ENCODE measurements at places on chromosomes 3 and 15.

DNA sequence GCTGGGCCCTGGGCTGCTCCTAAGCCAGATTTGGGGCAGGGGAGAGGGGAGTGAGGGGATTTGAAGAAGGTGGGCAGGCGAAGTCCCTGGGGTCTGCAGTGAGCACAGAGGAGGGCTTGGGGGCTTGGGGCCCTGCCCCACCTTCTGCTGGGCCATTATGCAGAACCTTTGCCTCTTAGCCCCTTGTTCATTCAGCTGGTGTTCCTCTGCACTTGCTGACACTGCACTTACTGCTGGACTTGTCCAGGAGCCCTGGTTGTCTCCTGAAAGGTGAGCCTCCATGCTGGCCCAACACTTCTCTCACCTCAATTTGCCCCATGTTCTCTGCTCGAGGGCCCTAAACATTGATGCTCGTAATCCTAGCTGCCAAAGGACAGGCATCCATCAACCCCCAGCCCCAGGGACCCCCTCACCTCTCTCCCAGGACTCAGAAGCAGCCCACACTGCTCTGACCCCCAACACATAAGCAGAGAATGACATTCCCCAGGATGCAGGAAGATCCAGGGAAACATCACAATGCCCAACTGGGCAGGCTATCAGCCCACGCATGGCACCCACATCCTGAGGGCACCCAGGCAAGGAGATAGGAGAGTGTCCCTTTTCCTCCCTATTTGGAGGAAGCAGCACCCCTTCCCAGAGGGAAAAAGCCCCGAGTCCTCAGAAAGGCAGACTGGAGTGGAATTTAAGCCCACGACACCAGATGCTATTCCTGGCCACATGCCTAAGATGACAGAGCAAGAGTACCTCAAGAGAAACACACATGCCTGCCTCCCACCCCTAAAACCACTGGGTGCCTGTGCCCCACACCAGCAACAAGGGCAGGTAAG lies 76.8 kb downstream of the ADCY5 start:
- DNase-seq = no peak

DNA sequence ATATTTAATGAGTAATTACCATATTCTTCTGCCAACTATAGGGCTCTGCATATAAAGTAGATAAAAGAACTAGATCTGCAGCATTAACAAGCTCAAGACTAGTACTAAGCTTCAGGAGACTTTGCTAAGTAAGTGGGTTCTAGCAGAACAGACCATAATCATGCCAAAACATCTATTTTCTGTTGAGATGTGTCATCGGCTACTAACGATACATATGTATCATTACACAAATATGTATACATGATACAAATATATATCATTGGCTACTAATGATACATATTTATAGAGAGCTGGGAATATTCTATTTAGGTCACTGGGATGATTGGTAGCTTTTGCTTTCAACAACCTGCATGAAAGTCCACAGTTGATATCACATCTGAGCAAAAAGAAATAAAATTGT lies 185.8 kb upstream of the DCBLD2 start:
- no peak for DNase-seq

DNA sequence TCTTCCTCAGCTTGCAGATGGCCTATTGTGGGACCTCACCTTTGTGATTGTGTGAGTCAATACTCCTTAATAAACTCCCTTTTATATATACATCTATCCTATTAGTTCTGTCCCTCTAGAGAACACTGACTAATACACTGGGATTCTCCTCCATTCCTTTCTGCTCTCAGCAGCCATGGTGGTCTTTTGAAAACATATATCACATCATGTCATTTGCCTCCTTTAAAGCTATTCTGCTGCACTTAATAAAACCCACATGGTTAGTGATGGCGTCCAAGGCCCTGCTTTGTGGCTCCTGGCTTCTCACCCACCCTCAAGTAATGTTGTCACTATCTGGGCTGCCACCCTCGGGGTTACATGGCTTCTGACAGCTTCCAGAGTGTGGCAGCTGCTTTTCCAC lies 169.5 kb downstream of the CADPS start:
- DNase-seq = no peak

GRCh38 chr3:8872261-8872660 lies 91.0 kb downstream of the RAD18 start:
- DNase-seq = no peak

GRCh38 chr15:77749998-77750540 lies 117.4 kb upstream of the LINGO1 start:
- DNase-seq = no peak

- DNase-seq = no peak
These were observed 724.6 kb upstream of the CBLB start for GRCh38 chr3:106593381-106593780.

DNA sequence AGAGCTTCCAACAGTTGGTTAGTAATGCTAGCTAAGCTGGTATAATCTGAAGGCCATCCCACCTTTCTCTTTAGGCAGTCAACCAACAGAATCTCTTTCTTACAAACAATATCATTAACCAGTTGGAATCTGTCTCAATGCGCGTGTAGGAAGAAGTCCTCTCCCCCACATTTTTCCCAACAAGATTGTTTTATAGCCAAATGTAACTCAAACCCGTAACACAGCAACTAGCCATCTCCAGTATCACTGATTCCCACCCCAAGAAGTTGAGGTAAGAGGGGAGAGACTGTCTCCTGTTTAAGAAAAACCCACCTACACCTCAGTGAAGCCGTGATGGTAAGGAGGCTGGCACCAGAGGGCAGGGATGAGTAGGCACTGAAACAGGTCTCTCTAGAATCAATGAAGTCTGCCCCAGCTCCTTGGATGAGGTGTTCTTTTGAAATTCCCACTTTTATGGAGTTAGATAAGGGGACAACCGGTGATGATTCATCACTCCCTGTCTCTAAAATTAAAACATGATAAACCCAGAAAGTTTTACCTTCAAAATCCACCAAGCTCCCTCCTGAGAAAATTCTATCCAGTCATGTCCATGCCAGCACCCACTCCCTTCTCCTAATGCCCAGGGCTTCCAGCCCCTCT lies 30.9 kb downstream of the CDC25A start:
- DNase-seq = no peak

DNA sequence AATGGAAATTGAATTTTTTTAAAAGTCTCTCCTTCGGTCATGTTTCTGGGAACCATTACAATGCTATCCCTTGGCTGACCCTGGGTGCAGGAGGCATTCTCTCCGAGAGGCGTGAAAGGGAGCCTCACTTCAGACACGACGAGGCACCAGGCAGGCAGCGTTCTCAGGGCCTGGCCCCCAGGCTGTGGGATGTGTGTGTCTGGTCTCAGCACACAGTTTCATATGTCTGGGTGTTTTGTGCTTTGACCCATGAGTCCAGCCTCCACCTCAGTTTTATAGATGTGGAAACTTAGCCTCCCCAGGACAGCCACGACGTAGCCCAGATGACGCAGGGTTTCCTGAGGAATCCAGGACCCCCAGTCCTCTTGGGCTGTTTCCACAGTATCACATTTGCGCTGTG lies 34.0 kb downstream of the FGD5 start:
- DNase-seq = no peak

GRCh38 chr3:141955175-141955574 lies 78.7 kb downstream of the ATP1B3 start:
- no peak for DNase-seq

GRCh38 chr3:178479860-178480259 lies 56.4 kb upstream of the KCNMB2 start:
- DNase-seq = no peak

- no peak for DNase-seq
These were observed 155.6 kb downstream of the ADAM10 start for GRCh38 chr15:58593870-58594269.

GRCh38 chr3:172517859-172518466 lies 5.3 kb downstream of the TNFSF10 start:
- DNase-seq = no peak

GRCh38 chr3:179706233-179706632 lies 53.4 kb downstream of the USP13 start:
- no peak for DNase-seq

DNA sequence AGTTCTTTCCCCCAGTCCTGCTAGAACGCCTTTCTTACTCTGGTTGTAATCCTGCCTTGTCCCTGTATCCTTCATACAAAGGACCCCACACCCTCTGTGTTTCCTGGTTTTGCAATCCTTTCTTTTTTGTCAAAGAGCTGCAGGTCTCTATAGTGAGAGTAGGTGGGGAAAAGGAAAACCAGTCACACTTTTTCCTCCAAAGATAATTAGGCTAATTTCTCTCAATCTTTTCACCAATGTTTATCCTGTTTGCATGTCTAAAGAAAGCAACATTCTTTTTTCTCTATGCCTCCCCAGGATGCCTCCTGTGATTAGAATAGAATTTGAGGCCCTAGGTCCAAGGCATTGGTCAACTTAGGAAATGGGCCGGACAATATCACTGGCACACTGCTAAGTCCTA lies 25.4 kb downstream of the SEMA6D start:
- DNase-seq = no peak

DNA sequence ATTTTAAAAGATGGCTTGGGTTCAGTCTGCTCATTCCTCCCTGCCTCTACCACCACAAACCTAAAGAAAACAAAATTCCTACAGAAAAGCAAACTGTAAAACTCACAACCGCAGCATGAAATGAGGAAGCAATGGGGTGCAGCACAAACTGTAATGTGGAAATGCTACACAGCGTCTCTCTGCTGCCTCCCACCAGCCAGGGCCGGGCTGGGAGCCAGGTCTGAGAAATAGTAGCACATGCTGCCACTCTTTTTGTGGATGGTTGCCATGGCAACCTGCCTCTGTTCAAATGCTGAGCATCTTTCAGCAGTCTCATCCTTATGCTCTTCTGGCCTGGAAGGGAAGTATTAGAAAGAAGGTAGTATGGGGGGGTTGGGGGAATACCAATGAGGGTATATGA lies 55.4 kb downstream of the EOMES start:
- no peak for DNase-seq

DNA sequence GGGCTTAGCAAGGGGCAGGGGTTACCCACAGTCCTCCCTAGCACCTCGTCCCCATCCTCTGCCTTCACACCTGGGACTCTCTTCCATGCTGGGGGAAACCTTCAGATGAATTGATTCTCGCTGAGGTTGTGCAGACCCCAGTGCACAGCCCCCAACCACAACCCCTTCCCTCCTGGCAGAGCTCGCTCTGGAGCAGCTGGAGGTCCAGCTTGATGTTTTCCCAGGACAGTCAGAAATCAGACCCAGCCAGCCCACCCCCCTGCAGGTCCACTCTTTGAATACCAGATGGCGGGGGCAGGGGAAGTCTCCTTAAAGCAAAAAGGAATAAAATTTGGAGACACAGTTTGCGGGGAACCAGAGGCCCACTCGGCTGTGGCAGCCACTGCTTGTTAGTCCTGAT lies 234.4 kb downstream of the XXYLT1 start:
- DNase-seq = no peak

All from CMK (cell line).